Activated gamma-delta T cell treated with anti-CD3 and anti-CD28 coated beads, Interleukin-2, amount 50 U/mL, for 16 hours (primary cell): ENCODE measurements at places on chromosomes 13 and 19.

DNA sequence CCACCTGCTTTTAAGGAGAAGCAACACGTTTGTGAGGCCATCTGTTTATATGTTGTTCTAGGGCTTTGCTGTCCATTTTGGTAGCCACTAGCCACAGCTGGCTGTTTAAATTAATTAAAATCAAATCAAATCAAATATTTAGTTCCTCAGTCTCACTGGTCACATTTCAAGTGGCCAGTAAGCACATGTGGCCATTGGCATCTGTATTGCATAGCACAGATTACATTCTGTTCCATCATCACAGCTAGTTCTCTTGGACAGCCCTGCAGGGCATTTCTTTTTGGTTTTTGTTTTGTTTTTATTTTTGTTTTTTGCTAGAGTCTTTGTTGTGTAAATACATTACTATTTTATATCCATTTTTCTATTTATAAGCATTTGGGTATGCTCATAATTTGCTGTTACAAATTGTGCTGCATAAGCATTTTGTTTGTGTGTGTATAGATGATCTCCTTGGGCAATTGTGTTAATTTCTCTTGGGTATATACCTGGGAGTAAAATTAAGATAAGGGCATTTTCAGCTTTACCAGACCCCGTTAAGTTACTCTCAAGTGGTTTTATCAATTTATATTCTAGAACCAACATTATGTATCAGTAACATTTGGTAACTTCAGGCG is 31.3 kb downstream of the SAE1 start:
- DNase-seq, result no peak

DNA sequence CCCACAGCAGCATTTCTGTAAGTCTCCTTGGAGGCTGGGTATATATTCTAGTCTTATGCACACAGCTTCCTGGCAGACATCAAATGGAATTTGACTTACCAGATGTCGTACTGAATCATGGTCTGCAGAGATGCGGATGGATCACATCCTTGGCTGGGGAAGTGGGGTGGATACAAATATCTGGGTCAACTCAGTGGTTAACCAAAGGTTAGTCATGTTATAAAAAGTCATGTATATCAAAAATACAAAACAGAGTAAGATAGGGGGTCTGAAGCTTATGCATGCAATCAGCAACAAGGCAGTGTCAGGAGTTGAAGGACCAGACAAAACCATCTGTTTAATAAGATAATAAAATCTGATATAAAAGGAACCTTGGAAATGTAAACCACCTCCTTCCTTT is 61.9 kb downstream of the WASF3 start:
- no peak for DNase-seq

DNA sequence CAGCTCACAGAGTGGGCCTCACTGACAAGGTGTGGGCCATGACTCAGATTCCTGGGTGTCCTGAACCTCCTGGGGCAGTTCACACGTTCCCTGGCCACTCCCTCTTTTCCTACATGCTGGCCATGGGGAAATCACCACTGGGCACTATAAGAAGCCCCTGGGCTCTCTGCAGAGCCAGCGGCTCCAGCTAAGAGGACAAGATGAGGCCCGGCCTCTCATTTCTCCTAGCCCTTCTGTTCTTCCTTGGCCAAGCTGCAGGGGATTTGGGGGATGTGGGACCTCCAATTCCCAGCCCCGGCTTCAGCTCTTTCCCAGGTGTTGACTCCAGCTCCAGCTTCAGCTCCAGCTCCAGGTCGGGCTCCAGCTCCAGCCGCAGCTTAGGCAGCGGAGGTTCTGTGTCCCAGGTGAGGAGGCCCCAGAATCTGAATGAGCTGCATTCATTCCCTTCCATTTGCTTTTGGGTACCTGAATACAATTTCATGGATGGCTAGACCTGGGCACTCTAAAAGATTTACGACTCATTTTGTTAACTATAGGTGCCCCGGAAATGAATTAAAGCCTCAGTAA is at the start of gene OLFM4:
OLFM4 (plus strand) TSS at position 177 of the 567 bp plus-strand sequence; CDS start at position 201, 24 bp downstream.
- no peak for DNase-seq

DNA sequence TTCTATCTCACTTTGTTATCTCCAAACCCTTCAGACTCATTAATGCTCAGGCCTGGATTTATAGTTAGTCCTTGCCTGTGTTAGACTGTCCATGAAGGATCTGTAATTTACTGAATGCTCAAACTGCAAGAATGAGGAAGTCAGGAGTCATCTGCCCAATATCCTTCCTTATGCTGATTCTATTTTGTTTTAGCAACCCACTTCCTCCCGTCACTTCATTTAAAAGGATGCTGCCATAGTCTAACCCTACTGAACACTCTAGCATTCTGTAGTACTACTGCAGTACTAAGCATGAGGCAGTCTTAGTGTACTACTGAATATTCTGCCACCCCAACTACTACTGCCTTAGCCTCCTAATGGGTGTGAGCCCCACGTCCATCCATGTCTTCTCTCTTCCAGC is 1.5 kb downstream of the FCAR start:
- DNase-seq, result no peak

- DNase-seq, result no peak
Measured at GRCh38 chr19:58063712-58064111, 4.6 kb downstream of the ZNF135 start.
